Ascending aorta (tissue), 2 donors: ENCODE measurements at places on chromosomes 13 and 19.

GRCh38 chr19:55116232-55116858 is 1.1 kb downstream of the PPP1R12C start:
- DNase-seq: peak; percentile 84

DNA sequence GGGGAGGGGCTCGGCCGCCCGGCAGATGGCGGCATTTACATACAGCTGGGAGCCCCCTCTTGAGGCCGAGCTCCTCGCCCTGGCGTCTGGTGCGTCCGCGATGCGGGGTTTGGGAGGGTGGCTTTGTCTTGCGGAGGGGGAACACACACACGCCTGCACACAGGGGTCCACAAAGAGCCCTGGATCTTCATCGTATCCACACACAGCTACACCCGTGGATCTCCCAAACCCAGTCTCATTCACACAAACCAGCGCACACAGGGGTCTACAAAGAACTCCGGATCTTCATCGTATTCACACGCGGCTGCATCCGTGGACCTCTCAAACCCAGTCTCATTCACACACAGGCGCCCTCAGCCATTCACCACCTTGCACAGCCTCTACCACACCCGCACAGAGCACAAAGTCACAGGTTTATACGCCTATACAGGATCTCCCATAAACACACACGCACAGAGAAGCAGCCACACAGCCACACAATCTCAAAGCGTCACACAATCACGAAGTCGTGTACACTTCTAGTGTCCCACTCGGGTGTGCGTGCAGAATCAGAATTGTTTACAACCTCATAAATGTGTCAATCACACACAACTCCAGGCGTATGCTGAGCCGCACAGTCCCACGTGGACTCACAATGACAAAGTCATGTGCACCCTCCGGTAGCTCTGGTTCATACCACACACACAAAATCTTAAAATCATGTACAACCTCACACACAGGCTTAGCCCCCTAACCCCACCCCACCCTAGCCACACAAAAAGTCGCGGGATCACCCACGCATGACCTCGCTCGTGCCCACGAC is 550 bp upstream of the DLL3 start:
- DNase-seq: no peak

DNA sequence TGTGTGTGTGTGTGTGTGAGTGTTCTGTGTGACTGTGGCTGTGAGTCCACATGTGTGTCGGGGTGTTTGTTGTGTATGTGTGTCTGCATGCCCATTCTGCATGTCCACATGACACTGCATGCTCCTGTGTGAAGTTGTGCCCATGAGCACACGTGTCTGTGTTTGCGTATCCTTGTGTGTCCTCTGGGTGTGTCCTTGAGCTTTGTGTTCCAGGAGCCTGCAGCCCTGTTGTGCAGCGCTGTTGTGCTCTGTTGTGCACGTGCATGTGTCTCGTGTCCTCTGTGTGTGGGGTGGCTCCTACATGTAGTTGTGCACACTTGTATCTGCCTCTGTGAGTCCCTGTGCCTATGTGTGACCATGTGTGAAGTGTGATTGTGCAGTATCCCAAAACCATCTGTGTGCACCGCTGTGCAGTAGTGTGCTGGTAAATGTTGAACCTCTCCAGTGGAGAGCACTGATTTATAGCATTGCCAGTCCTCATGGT is 2.2 kb upstream of the ARHGEF18 start:
- peak; percentile 8 for DNase-seq

DNA sequence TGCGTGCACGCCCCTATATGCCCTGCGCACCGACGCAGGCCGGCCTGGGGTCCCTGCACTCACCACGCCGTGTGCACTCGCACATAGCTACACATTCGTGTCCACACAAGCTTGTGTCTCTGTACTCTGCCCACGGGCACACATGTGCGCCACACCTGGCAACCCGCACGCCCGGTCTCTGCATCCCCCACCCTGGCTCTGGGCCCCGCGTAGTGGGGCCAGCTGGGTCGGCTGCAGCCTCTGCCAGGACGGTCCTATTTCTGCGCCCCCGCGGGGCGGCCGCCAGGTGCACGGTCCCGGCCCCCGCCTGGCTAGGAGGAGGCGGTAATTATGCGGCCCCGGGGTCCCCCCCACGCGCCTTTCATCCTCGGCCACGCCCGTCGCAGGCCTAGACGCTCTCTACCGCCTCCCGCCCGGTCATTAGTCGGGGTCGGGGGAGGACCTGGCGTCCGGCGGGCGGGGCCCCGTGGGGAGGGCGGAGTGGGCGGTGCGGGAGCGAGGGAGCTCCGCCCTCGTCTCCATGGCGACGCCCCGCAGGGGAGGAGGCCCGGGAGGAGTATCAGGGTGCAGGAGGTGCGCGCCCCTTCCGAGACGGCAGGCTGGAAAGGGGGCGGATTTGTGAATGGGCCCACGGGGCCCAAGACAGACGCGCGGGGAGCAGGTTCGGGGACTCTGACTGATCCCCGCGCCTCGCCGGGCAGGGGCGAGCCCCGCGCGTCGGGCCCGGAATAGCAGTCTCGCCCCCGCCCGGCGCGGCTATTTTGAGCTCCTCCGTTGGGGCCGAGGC is 2.8 kb upstream of the CIRBP start:
- DNase-seq: no peak

- DNase-seq: no peak
Measured at GRCh38 chr13:93422980-93423543, 196.5 kb downstream of the GPC6 start.

DNA sequence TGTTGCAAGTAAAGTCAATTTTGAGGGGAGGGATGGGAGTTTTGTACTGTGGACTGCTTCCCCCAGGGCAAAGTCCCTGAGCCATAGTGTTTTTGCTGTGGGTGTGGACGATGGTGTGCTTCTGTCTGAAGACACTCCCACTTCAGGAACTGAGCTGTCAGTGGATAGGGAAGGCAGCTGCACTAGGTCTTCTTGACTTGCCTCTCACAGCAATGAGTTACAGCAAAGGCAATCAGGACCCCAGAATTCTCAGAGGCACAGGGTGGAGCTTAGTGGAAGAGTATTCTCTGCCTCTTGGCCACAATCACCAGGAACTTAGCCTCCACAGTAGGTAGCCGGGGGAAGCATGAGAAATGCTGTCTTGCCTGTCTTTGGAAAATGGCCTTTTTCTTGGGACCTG is 1416.6 kb upstream of the MIR17HG start:
- DNase-seq: no peak

- no peak for DNase-seq
Measured at GRCh38 chr19:42508892-42509444, 19.3 kb downstream of the CEACAM1 start.

- no peak for DNase-seq
Measured at GRCh38 chr19:36488118-36488845, 1.1 kb downstream of the ZNF566 start.

DNA sequence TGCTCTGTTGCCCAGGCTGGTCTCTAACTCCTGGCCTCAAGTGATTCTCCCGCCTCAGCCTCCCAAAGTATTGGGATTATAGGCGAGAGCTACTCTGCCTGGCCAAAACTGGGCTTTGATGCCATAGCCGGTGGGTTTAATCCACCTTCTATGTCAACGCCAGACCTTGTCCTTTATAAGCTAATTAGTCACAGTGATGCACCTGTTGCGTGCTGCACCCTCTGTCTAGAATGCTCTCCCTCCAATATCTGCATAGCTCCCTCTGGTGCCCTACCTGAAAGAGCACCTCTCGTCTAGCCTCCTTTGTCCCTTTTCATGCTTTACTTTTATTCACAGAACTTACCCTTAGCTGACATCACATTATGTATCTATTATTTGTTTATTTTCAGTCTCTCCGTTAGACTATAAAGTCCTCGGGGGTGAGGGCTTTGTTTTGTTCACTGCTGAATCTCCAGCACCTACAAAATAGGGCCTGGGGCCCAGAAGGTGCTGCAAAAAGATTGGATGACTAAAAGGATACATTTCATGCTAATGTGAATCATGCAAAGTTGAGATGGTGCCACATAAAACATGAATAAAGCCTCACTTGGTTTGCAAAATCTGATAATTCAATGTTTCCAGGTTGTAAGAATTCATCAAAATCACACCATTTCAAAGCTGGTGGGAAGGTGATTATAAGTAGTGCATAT is 148.1 kb downstream of the USP12 start:
- no peak for DNase-seq

- DNase-seq: no peak
Measured at GRCh38 chr13:37302686-37303085, 197.2 kb upstream of the CSNK1A1L start.

DNA sequence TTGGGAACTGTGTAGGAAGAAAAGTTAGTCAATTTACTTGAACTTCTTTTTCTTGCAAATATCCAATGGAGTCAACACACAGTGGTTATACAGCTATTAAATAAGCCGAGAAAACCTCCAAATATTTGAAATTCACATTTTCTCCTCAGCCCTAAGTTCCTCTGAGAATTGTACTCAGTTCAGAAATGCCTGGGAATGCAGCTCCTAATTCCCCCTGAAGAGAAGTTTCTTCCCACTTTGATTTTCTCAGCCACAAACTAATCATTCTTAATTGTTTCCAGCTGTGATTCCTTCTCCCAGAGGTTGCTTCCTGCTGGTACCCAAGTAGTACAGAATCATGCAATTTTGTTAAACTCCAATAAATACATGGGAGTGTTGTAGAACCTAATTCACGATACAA is 246.1 kb upstream of the MIR17HG start:
- no peak for DNase-seq

GRCh38 chr19:9086761-9087160 is at the start of gene OR1M1:
Gene OR1M1, plus strand, starts transcription at chr19:9087061. Its CDS starts 6,184 bp downstream, at chr19:9093245.
- no peak for DNase-seq

GRCh38 chr19:55181740-55182139 is 1.7 kb upstream of the SYT5 start:
- no peak for DNase-seq

- no peak for DNase-seq
Measured at GRCh38 chr13:28320884-28321574, 173.9 kb downstream of the FLT1 start.

GRCh38 chr19:4058693-4059452 is 7.8 kb downstream of the ZBTB7A start:
- no peak for DNase-seq

DNA sequence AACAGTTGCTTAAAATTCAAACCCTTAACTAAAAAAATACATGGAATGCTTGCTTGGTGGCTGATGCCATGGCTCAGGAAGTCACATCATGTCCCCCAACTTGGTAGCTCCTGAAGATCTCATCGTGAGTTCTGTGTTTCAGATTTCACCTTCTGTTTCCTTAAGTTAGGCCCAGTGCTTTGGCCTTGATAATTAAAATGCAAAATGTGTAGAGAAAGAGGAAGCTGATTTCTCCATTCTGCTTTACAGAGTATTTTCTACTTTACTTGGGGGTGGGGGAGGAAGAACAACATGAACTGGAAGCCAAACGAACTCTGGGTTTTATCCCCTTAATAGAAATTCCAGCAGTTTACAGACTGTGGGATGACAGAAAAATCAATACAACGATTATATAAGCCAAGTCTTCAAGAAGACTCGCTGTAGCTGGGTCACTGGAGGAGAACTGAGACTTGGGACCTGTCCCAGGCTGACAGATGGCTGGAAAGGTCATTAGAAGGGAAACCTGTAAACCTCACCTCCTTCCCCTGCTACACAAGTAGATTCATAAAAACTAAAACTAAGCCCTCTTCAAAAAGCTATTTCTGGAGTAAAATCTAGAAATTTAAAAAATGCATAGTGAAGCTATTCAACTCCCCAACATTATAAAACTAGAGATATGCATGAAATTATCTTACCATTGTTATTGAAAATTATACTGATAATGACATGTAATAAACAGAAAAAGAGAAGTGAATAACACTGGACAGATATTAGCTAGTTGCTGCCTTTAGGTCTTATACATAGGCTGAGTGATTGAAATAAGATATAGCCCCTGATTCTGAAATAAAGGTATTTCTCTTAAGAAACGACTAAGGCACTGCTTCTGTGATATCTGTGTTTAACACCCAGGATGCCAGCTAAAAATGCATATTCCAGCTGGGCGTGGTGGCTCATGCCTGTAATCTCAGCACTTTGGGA is 22.1 kb upstream of the GGACT start:
- no peak for DNase-seq

DNA sequence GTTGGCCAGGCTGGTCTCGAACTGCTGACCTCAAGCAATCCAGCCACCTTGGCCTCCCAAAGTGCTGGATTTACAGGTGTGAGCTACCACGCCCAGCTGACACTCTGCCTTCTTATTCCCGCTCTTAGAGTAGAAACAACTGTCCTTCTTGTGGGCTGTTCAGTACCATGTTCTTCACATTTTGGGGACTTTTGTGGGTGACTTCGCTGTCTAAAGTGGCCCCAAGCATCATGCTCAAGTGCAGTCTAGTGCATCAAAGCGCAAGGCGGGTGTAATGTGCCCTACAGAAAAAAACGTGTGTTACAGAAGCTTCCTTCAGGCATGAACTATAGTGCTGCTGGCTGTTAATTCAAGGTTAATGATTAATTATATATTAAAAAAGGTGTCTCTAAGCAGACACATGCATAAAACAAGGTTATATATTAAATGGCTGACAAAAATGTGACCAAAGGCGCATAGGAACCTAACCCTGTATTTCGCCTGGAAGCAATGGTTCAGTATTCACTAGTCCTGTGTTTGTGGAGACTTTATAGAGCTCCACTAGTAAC is 38.3 kb downstream of the ABCC4 start:
- no peak for DNase-seq

DNA sequence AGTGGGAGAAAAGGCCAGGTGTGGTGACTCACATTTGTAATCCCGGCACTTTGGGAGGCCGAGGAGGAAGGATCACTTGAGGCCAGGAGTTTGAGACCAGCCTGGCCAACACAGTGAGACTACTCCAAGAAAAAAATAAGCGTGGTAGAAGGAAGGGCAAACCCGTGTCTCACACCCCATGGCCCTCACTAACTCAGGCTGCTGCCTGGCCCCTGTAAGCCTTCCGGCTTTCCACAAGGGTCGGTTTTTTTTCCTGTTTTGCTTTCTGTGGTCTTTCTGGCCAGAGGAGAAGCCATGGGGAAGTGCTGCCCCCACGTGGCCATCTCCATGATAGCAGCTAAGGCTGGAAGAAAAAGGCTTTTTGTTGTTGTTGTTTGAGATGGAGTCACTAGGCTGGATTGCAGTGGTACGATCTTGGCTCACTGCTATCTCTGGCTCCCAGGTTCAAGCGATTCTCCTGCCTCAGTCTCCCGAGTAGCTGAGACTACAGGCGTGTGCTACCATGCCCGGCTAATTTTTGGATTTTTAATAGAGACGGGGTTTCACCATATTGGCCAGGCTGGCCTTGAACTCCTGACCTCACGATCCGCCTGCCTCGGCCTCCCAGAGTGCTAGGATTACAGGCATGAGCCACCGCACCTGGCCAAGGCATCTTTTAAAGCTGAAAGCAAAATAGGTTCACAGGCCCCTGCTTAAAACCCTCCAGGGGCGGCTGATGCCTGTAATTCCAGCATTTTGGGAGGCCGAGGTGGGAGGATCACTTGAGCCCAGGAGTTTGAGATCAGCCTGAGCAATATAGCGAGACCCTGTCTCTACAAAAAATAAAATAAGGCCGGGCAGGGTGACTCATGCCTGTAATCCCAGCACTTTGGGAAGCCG is 7.5 kb upstream of the ARHGEF18 start:
- DNase-seq: no peak
